Neural progenitor cell (in vitro differentiated cells): ENCODE measurements at places on chromosomes 1 and 21.
A peak's percentile ranks its signal among the peaks of the same experiment; 100 is the strongest.

DNA sequence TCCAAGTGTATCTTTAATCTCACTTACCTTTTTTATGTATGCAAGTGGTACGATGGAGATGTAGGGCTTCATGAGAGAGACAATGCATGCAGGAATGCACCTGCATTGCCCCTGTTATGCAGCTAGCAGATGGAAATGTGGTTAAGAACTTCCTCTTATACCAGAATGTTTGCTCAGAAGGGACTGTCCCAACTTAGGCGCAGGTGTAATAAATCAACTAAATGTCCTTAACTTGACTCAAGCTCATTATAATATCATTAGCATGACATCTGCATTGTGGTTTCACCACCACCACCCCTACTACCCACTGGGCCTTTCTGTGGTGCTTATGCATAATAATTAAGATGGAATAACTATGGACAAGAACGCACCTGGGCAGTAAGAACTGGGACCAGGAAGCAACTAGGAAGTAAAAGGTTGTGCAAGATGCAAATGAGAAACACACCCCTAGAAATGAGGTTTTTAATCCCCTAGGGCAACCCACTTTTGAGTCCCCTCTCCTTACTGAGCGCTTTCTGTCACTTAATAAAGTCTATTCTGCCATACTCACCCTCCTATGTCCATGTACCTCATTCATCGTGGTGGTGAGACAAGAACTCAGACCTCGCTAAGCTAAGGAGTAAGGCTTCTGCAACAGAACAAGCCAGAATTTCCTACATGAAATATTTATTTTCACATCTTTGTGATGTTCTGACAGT is 1103.3 kb upstream of the B3GALT2 start:
- H3K4me3 ChIP-seq: no peak overlapping the region
- H3K27me3 ChIP-seq: no peaks in the 10 kb centered on the region
- H3K27ac ChIP-seq: no peak overlapping the region
- H3K4me1 ChIP-seq: no peaks in the 10 kb centered on the region
- no peak for DNase-seq
- H3K36me3 ChIP-seq: no peaks in the 10 kb centered on the region

DNA sequence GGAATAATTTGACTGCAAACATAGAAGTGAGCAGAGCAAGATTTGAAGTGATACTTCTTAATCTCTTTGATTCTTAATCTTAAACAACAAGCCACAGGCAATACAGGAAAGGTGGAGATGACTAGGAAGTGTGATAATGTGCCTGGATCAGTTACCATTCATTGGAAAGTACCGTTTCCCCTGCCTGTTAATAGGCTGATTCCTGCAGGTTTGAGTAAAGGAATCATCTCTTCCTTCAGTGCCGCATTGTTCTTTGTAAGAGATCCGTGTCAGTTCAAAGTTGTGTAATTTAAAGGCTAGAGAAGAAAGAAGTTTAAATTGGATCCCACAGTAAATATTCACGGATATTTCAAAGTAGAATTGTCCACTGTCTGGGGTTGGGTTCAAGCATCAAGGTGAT is 43.5 kb upstream of the BCL10 start:
- no peaks in the 10 kb centered on the region for H3K36me3 ChIP-seq
- no peak overlapping the region for H3K27ac ChIP-seq
- H3K4me1 ChIP-seq: no peaks in the 10 kb centered on the region
- no peak overlapping the region for H3K4me3 ChIP-seq
- DNase-seq: no peak

GRCh38 chr1:64584479-64584878 is 114.5 kb downstream of the CACHD1 start:
- H3K27me3 ChIP-seq: no peaks in the 10 kb centered on the region
- no peak overlapping the region for H3K4me3 ChIP-seq
- no peaks in the 10 kb centered on the region for H3K36me3 ChIP-seq
- no peak for DNase-seq
- no peak overlapping the region for H3K27ac ChIP-seq
- peaks cover 13% of the 10 kb centered on the region for H3K4me1 ChIP-seq

GRCh38 chr1:185112356-185112755 is 44.4 kb downstream of the TRMT1L start:
- H3K36me3 ChIP-seq: peaks cover 4% of the 10 kb centered on the region
- no peaks in the 10 kb centered on the region for H3K4me1 ChIP-seq
- no peak for DNase-seq
- H3K27ac ChIP-seq: no peak overlapping the region
- no peaks in the 10 kb centered on the region for H3K27me3 ChIP-seq

DNA sequence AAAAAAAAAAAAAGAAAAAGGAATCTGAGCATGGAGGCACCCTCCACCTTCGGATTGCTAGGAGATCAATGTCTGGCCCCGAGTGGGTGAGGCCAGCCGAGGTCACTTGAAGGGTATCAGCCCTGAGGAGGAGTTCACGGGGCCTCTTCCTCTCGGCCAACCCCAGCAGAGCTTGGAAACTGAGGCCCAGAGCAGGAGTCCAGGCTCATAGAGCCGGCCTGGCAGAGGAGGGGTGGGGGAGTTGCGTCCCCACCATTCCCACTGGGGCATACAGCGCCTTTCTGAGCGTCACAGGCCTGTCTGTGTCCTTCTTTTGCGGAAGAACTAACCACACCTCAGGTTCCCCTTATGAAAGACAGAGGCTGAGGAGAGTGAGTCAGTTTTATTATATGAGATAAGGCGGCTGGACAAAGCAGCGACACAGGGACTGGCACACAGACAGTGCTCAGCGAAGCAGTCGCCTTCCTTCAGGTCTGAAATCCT is 17.1 kb upstream of the EPHA2 start:
- peaks cover 41% of the 10 kb centered on the region for H3K4me1 ChIP-seq
- no peaks in the 10 kb centered on the region for H3K27me3 ChIP-seq
- no peak for DNase-seq
- H3K36me3 ChIP-seq: no peaks in the 10 kb centered on the region
- H3K4me3 ChIP-seq: no peak overlapping the region

DNA sequence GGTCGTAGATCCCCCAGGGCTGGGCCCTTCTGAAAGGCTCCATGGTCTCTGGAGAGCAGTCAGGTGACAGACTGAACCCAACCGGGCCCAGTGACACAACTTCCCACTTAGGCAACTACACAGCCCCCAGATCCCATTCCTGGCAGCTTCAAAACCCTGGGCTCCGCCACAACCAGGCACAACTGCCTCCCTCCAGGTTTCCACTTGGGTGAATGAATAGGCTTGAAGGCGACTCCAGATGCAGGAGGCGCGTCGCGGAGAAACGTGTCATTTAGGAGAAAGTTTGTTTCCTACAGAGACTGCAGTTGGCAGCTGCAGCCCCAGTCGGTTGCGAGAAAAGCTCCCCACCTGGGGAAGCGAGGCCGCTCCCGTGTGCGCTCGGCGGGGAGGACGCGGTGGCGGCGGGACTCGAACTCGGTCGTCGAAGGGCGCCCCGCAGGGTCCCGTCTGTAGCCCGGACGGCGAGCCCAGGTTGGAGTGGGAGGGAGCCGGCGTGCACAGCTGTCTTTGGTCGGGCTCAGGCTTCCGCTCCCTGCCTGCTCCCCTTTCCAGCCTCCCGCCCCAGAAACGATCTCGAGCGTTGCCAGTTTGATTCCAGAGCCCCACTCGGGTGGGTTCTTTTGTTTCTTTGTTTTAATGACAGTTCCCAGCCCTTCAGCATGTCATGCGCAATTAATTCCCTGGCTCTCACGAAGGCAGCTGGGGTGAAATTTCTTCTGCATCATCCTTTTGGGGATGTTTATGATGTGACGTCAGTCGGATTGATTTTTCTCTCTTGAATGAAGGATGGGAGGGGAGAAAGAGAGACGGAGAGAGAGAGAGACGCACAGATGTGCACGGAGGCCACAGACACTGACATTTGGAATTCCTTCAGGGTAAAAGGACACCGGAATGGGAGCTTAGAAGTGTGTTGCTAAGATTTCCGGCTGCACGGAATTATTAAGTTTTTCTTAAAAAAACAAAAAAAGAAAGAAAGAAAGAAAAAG is 862 bp upstream of the SGIP1 start:
- DNase-seq: peak; percentile 58
- H3K4me1 ChIP-seq: peaks cover 6% of the 10 kb centered on the region
- peaks cover 22% of the 10 kb centered on the region for H3K27me3 ChIP-seq
- peak overlapping the region; percentile 55 for H3K4me3 ChIP-seq
- H3K36me3 ChIP-seq: no peaks in the 10 kb centered on the region

- no peaks in the 10 kb centered on the region for H3K36me3 ChIP-seq
- H3K27ac ChIP-seq: no peak overlapping the region
Measured at GRCh38 chr1:204319462-204319861, 40.3 kb downstream of the PLEKHA6 start.
